ENCODE measurements at places on chromosomes 6 and 20.

- no peak for DNase-seq
These were observed 205.1 kb upstream of the SMLR1 start for GRCh38 chr6:130622142-130622541.

- no peak for DNase-seq
These were observed 29.3 kb downstream of the SNPH start for GRCh38 chr20:1295276-1295930.

- no peak for DNase-seq
These were observed 66.8 kb upstream of the PTCHD4 start for GRCh38 chr6:48177786-48178185.

DNA sequence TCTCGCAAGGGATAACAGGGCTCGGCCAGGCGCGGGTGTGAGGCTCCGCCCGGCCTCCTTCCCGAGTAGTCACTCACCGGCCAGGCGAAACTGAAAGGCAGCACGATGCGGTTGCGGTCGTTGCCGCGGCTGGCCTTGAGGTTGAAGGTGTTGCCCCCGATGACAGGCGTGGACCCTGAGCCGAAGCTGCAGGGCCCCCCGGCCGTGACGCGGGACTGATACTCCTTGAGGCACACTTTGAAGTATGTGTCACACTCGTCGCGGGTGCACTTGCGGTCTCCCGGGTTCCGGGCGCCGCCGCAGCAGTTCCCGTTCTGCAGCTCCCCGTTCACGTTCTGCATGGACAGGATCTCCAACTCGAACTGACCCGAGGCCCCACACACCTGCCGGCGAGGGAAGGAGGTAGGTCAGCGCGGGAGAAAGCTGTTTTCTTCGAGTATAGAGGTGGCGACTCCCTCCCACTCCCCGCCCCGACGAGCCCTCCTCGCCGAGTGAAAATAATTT, 1.1 kb downstream of the JAG1 start:
- peak; percentile 70 for DNase-seq

GRCh38 chr20:34369265-34369664, 6.2 kb downstream of the ITCH start:
- no peak for DNase-seq

GRCh38 chr6:55726144-55726543, 147.2 kb upstream of the HMGCLL1 start:
- peak; percentile 9 for DNase-seq

Measured in hepatocyte (in vitro differentiated cells).